Fibroblast of skin of right quadriceps (primary cell): ENCODE measurements at places on chromosomes 1 and 21.

GRCh38 chr1:34851431-34852105 is 8.0 kb downstream of the SMIM12 start:
- DNase-seq = no peak

DNA sequence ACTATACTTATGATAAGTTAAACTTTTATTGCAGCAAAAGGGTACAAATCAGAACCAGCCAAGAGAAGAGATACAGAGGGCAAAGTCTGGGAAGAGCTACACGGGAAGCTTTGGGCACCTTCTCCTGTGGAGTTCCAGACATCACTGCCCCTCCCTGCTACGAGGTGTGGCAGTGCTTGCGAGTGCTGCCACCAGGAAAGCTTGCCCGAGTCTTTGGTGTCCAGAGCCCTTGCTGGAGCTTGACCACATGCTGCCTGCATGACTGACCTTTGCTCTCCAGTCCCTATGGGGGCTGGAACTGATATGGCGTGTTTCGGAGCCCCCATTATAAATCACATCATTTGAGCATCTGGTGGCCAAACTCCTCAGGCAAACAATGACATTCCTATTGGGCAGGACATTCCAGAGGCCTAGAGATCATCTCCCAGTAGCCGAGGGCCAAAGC is 23.4 kb downstream of the PLEKHO1 start:
- DNase-seq = no peak

DNA sequence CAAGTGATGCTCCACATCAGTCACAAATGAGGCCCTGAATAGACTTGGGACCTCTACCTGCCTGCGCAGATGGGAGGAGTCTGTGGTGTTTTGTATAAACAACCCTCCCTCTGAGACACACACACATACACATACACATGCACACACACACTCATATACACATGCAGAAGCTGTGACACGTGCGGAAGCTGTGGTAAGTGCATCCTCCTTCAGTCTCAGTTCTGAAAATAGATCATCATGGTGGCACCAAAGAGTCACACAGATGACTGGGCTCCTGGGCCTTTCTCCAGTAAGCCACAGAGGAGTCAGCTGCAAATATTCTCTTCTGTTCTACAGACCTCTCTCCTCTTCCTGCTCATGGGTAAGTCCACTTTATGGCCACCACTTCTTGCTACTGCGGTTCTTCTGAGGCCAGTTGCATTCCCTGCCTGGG is at the start of gene LY9:
Gene LY9 (plus strand): TSS at position 224 of the 433 bp plus-strand sequence. CDS start 14 bp downstream, at position 238.
- no peak for DNase-seq

DNA sequence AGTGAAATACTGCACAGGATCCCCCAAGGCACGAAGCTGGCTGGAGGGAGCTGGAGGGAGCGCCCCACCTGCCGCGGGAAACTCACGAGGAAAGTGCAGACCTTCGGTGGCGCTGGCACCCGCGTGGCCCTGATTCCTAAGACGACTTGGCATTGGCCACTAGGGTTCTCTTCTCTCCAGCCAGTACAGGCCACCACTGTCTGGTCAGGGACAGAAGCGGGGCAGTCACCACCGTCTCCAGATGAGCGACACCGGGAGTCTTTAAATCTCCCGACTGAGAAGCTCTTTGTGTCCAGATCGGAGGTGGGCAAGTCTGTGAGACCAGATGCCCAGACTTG is 19.2 kb upstream of the CHIA start:
- no peak for DNase-seq

DNA sequence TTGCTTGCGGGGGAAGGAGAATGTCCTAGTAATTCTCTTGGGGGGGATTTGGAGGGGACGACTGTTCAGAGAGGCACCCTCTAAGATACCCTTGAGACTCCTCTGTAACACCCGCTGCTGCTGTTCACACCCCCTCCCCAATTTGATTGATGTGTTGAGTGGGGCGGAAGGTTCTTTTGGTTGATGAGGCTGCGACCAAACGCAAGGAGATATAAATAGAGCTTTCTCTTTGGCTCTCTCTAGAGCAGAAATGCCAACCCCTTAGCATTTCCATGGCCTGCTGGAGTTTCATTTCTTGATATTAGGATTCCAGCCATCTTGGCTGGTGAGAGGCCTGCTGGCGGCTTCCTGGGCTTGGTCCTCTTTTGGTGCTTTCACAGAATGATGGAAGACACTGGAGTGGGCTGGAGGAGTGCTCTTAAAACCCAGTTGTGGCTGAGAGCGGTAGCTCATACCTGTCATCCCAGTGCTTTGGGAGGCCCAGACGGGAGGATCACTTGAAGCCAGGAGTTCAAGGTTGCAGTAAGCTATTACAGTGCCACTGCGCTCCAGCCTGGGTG is 2.0 kb downstream of the PIK3CD start:
- no peak for DNase-seq

DNA sequence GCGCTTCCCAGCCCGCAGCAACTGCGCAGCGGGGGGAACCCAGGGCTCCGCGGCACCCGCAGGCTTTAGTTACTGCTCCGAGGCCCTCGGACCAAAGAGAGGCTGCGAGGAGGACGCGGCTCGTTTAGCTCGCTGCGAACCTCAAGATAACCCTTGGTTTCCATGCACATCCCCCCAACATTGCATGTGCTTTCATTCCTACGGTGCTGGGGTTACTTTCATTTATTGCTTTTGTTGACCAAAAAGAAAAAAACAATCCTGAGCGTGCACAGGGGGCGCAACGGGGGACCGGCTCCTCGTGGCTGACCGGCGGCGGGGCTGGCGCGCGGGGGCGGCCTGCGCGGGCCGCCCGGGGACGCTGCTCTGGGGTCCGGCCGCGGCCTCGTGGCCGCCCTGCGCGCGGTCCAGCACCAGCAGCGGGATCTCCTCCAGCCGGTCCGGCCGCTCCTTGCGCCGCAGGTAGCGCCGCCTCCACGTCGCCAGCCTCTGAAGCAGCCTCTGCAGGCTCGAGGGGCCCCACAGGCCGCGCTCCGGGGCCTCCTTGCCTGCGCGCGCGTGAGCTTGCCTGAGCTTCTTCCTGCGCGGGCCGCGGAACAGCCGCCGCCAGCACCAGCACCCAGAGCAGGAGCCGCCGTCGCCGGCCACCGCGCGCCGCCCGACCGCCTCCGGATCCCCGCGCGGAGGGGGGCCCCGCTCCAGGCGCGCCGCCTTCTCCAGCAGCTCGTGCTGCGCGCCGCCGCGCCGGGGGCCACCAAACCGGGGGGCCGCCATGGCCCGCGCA is 77.4 kb downstream of the DESI2 start:
- peak; percentile 59 for DNase-seq

DNA sequence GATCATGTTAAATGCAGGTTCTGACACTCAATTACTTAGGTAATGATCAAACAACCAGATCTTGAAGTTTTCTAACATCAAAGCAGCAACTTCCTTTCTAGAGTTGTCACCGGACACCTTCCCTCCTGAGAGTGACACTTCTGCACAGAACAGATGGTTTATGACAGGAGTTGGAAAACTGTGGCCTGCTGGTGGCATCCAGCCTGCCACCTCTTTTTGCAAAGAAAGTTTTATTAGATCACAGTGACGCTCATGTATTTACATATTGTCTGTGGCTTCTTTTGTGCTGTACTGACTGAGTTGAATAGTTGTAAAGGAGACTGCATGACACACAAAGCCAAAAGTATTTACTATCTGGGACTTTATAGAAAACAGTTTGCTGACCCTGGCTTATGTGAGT is 28.3 kb downstream of the DDR2 start:
- DNase-seq = peak; percentile 34

- no peak for DNase-seq
Observed at GRCh38 chr1:233261206-233261605, 34.3 kb downstream of the PCNX2 start.

GRCh38 chr1:21324368-21325141 is 34.3 kb upstream of the ECE1 start:
- DNase-seq = peak; percentile 94

DNA sequence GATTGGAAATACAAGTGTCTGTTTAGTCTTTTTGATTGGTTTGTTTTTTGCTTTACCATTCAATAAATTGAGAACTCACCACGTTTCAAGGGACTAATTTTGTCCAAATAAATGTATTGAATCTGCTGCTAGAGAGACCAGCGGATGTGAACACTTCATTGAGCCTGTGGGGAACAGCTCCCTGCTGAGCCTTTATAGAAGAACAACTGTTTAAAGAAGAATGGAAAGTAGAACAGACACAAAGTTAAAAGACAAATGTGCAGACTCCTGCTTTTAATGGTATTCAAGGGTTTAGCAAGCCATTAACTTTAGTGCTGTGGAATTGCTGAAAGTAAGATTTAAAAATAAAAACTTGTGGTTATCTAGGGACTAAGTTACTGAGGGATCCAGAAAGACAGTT is 817.7 kb upstream of the B3GALT2 start:
- DNase-seq = no peak

- DNase-seq = peak; percentile 75
Observed at GRCh38 chr1:85201340-85202091, 700 bp upstream of the SYDE2 start.

DNA sequence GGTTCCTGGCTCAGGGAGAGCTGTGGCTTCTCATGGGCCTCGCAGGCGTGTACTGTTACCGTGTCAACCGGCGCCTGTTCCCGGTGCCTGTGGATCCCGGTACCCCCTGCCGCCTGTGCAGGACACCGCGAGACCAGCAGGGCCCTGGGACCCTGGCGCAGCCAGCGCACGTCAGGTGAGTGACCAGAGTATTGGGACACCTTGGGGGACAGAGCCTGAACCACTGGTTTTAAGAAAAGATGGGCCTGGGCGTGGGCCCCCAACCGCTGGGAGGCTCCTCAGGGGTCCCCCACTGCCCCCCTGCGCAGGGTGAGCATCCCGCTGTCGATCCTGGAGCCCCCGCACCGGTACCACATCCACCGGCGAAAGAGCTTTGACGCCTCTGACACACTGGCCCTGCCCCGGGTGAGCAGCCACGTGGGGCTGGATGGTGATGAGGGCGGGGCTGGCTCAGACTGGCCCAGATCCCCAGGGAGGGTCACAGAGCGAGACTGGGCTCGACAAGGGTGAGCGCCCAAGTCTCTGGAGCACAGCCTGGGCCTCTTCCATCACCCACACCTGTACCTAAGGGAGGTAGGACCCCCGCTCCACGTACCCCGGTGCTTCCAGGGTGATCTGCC is 10.5 kb downstream of the MIIP start:
- no peak for DNase-seq

DNA sequence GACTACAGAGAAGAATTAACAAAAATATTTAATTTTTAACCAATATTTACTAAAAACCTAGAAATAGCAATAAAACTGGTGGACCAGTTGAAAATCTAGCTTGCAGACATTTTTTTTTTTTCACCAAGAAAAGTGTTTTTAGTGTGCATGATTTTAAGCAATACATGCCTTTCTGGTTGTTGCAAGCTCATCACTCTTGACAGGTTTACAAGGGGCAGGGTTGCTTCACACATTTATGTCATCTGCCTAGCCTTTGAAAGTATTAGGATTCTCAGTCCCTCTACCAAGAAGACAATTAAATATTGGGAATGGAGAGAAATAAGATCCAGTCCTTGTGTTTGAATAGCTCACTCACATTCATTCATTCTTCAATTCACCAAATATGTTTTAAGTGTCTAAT is 53.8 kb upstream of the LYPLAL1 start:
- peak; percentile 32 for DNase-seq

- DNase-seq = no peak
Observed at GRCh38 chr1:44442791-44443190, 37.7 kb downstream of the RNF220 start.

GRCh38 chr21:41712201-41712600 is 54.7 kb downstream of the RIPK4 start:
- DNase-seq = no peak

DNA sequence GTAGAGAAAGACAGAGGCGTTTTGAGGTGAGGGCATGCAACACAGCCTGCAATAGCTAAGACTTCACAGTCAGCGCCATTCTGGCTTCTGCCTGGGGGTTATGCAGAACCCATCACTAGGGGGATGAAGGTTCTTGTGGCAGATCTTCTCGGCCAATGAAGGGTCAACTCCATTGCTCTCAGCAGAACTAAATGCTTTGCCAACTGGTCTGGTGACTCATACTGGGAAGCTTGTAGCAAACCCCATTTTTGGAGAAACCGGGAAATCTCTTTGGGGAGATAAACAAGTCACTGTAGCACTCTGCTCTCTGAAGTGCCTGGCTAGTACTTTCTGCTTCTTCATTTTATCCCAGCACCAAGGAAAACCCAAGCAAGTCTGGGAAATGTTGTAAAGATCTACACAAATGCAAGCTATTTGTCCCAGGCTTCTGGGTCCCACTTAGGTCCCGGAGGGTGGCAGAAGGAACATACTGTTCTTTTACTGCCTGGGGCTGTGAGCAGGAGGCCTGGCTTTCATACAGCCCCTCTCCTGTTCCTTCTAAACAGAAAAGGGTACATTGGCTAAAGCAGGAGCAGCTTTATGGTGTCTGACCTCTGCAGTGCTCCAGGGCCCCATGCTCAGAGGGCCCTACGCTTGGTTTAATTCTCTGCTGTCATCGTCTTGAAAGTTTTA is 28.8 kb downstream of the SHISA4 start:
- DNase-seq = peak; percentile 77

DNA sequence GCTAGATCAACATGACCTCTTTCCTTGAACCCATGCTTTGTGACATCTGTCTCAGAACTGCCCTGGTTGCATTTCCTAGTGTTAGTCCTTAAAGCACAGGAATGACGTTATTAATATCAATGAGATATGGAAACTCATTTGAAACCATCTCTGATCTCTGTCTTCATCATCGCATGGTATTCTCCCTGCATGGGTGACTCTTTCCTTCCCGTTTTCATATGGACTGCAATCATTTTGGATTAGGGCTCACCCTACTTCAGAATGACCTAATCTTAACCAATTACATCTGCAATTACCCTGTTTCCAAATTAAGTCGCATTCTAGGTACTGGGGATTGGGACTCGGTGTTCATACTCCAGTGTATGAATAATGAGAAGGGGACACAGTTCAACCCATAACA is 41.7 kb upstream of the DISC1 start:
- no peak for DNase-seq

- DNase-seq = no peak
Observed at GRCh38 chr1:229159668-229160544, 111.0 kb upstream of the RAB4A start.

GRCh38 chr1:54227891-54228310 is 27.9 kb downstream of the MRPL37 start:
- no peak for DNase-seq
